Adrenal gland (tissue), 19 donors: ENCODE measurements at places on chromosomes 2 and 18.

DNA sequence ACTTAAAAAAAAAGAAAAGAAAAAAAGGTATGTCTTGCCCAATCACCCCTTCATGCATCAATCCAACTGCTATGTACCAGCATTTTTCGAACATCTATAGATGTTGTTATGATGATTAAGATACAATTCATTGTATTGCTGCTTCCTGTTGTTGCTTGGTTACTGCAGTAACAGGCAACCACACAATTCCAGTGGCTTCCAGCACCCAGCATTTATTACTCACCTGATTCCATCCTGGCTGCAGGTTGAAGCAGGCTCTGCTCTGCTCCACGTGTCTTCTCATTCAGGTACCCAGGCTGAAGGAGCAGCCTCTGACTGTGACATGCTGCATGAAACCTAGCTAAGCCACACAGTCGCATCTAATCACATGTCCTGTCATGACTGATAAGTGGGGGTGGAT is 196.9 kb downstream of the INO80D start:
- DNase-seq: no peak
- no peaks in the 10 kb centered on the region for H3K36me3 ChIP-seq
- H3K27me3 ChIP-seq: no peaks in the 10 kb centered on the region
- H3K4me1 ChIP-seq: no peaks in the 10 kb centered on the region

- no peaks in the 10 kb centered on the region for H3K4me1 ChIP-seq
- H3K36me3 ChIP-seq: no peaks in the 10 kb centered on the region
- H3K27me3 ChIP-seq: no peaks in the 10 kb centered on the region
- no peak overlapping the region for H3K27ac ChIP-seq
- H3K4me3 ChIP-seq: no peak overlapping the region
- no peak for DNase-seq
Measured at GRCh38 chr2:132923787-132924186, 253.8 kb upstream of the LYPD1 start.

DNA sequence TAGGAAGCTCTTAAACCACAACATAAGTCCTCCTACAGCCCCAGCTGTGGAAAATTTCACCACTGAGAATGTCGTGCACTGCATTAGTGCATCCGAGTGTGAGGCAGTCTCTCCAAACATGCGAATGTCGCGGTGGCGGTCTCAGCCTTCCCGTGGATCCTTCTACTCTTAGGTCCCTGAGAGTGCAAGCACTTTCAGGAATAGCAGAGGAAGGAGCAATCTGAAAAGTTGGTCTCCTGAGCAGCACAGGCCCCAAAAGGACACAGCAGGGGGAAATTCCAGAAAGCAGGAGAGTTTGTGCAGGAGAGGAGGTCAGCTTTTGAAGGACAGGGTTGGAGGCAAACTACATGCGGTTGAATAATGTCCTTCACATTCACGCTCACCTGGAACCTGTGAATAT is 440.5 kb upstream of the SMIM21 start:
- H3K4me3 ChIP-seq: no peak overlapping the region
- no peaks in the 10 kb centered on the region for H3K36me3 ChIP-seq
- no peaks in the 10 kb centered on the region for H3K27me3 ChIP-seq
- H3K4me1 ChIP-seq: no peaks in the 10 kb centered on the region

DNA sequence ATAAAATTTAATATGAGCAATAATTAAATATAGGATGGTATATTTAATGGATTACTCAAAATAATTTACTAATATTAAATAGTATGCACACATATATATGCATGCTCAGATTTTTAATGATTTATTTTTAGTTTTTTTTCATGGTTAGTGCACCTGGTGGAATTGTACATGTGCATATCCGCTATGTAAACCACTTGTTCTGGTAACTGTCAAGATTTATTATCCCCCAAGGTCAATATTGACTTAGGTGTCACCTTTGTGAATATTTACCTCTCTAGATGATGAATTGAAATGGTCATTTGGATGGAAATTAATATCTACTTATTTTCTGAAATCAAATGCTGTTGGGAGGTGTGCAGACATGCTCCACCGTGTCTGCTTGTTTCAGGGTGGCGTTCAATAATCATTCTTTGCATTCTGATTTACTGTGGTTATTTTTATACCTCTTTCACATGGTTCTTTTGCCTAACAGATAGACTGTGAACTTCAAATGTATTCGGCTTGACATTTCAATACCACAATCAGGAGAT is 14.7 kb downstream of the CNTNAP5 start:
- H3K27ac ChIP-seq: no peak overlapping the region
- H3K4me1 ChIP-seq: no peaks in the 10 kb centered on the region
- DNase-seq: no peak
- H3K4me3 ChIP-seq: no peak overlapping the region
- no peaks in the 10 kb centered on the region for H3K27me3 ChIP-seq

DNA sequence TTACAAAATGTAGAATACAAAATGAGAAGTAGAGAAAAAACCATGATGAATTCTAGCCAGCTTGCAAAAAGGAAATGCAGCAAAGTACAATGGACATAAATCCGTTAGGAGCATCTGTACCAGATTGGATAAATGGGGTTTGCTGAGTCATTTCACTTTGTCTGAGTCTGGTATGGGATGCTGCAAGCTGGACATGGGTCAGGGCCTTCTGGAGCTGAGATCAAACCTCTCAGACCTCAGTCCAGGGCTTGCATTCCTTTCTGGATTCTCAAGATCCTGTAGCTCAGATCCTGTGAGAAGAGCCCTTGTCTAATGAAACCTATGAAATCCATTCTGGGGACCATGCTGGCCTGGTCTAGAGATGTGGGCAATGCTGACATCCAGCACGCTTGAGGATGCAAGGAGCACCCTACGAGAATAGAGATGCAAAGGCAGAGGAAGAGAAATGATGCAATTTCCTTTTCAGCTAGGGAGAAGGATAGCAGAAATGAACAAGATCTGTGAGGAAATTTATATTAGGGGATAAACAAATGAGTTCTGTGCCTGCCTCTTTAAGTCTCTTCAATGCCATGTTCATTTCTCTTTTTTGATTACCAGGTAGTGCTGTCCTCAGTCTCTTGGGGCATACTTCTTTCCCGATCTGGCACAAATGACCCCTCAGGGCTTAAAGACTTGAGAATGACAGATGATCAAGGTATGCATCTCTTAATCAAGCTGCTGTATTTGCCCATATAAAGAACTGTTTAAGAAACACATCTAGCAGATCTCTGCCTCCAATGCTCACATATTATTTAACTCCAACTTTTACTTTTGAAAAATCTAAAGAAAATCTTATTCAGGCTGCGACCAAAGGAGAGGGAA is 230.4 kb downstream of the MEIS1 start:
- H3K4me3 ChIP-seq: no peak overlapping the region
- H3K36me3 ChIP-seq: no peaks in the 10 kb centered on the region
- no peaks in the 10 kb centered on the region for H3K4me1 ChIP-seq
- no peaks in the 10 kb centered on the region for H3K27me3 ChIP-seq

- H3K4me3 ChIP-seq: no peak overlapping the region
- H3K27ac ChIP-seq: no peak overlapping the region
- H3K36me3 ChIP-seq: no peaks in the 10 kb centered on the region
- H3K4me1 ChIP-seq: no peaks in the 10 kb centered on the region
Measured at GRCh38 chr18:14098428-14098827, 33.8 kb downstream of the ZNF519 start.

DNA sequence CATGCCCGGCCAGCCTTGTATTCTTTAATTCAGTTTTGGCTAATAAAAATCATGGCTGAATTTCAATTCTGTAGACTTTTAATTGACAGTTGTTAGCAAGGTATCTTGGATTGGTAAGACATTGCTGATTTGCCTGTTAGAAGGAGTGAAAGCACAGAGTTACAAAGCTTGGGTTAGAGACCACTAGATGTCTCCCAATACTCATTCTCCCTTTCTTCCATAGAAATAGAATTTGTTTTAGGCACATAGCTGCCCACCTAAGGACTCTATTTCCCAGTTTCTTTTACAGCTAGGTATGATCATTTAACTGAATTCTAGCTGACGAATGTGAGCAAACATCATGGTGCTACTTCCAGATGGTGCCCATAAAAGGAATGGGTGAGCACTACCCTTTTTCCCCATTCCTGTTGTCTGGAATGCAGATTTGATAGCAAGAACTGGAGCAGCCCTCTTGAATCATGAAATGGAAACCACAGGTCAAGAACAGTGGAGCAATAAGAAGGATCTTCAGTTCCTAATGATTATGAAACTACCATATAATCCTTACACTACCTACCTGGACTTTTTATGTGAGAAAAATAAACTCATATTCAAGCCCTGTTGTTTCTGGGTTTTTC is 17.5 kb downstream of the PECR start:
- no peak overlapping the region for H3K4me3 ChIP-seq
- no peaks in the 10 kb centered on the region for H3K27me3 ChIP-seq
- H3K36me3 ChIP-seq: peaks cover 7% of the 10 kb centered on the region
- H3K4me1 ChIP-seq: peaks cover 4% of the 10 kb centered on the region
- H3K27ac ChIP-seq: no peak overlapping the region
- no peak for DNase-seq

DNA sequence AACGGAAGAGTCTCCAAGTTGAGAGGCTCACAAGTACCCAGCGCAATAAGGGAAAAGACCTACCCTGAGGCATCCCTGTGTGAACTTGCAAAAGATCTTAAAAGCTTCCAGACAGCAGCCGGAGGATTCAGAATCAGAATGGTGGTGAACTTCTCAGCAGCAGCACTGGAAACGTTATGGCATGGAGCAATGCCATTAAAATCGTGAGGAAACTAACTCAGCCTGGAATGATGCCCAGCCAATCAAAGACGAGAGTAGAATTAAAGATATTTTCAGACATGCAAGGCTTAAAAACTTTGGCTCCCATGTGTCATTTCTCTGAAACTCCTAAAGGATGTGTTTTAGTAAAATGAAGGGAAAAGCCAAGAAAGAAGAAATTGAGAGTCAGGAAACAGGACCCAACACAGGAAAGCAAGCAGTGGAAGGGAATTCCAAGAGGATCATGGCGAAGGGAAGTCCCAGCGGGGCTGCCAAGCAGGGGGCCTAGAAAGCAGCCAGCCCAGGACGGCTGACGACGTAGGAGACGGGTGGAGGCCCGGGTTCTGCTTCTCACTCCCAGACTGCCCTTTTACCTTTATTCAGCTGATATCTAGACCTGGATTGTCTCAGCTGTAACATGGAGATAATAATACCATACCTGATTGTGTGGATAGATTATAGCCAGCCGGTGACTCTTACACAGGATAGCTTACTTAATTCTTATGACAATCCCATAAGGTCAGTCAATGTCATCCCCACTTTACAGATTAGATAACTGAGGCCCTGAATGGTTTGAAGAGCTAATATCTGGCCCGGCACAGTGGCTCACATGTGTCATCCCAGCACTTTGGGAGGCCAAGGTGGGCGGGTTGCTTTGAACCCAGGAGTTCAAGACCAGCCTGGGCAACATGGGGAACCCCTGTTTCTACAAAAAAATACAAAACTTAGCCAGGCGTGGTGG is 92.8 kb downstream of the ASAP2 start:
- H3K36me3 ChIP-seq: peaks cover 5% of the 10 kb centered on the region
- no peak overlapping the region for H3K4me3 ChIP-seq
- no peaks in the 10 kb centered on the region for H3K4me1 ChIP-seq
- DNase-seq: no peak

DNA sequence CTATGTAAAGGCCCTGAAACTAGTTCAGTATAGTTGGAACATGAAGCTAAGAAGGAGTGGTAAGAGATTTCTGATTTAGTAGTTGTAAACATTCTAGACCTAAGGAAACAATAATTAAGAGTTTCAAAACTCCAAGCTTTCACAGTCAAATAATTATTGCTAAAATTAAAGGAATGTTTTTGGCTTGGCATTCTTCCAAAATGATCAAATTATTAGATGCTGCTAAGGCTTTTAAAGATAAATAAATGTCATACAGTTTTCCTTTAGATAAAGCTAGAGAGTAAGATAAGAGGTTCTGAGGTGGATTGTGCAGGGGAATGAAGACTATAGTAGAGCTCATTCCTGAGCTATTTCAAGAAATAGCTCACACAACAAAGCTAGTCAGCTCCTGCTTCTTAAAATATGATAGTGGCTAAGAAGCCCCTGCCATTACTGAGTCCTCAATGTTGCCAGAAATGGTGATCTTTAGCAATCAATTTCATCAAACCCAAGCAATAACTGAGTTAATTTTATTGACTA is 45.3 kb downstream of the ZC3H15 start:
- H3K4me1 ChIP-seq: no peaks in the 10 kb centered on the region
- H3K4me3 ChIP-seq: no peak overlapping the region
- DNase-seq: no peak
- no peak overlapping the region for H3K27ac ChIP-seq

DNA sequence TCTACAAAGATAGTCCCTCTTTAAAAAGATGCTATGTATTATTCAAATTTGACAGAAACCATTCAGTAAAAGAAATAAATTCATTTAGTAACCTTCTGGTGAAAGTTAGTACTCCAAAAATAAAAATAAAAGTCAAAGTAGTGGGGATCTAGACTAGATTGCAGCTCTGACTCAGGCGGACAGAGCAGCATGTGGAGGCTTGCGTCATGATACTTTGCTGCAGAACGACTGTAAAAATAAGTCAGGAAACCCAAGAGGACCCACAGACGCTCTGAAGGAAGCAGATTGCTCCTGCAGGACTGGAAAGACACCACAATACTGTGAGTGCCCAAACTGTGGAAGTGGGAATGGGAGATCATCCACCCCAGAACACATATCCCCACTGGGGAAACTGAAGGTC is 301.9 kb downstream of the RIT2 start:
- no peak overlapping the region for H3K4me3 ChIP-seq
- DNase-seq: no peak
- no peaks in the 10 kb centered on the region for H3K4me1 ChIP-seq
- no peaks in the 10 kb centered on the region for H3K36me3 ChIP-seq

DNA sequence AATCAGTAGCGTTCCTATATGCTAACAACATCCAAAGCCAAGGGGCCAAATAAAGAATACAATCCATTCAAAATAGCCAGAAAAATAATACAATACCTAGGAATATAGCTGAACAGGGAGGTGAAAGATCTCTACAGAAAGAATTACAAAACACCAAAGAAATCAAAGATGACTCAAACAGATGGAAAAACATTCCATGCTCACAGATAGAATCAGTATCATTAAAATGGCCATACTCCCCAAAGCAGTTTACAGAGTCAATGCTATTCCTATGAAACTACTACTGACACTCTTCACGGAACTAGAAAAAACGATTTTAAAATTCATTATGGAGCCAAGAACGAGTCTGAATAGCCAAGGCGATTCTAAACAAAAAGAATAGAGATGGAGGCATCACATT is 57.4 kb downstream of the CCBE1 start:
- H3K4me3 ChIP-seq: no peak overlapping the region
- no peak overlapping the region for H3K27ac ChIP-seq
- no peak for DNase-seq
- no peaks in the 10 kb centered on the region for H3K4me1 ChIP-seq

- H3K4me3 ChIP-seq: no peak overlapping the region
- no peaks in the 10 kb centered on the region for H3K4me1 ChIP-seq
- no peaks in the 10 kb centered on the region for H3K36me3 ChIP-seq
- H3K27me3 ChIP-seq: no peaks in the 10 kb centered on the region
- DNase-seq: no peak
- H3K27ac ChIP-seq: no peak overlapping the region
Measured at GRCh38 chr18:72652990-72653593, 109.0 kb upstream of the CBLN2 start.

- H3K27ac ChIP-seq: no peak overlapping the region
- no peak for DNase-seq
- no peaks in the 10 kb centered on the region for H3K27me3 ChIP-seq
Measured at GRCh38 chr2:170152421-170152820, 25.5 kb upstream of the MYO3B start.

GRCh38 chr2:225006730-225007129 is 35.5 kb downstream of the DOCK10 start:
- no peaks in the 10 kb centered on the region for H3K36me3 ChIP-seq
- no peak overlapping the region for H3K4me3 ChIP-seq
- DNase-seq: no peak
- no peak overlapping the region for H3K27ac ChIP-seq
- no peaks in the 10 kb centered on the region for H3K27me3 ChIP-seq

GRCh38 chr2:172817411-172817810 is 81.8 kb downstream of the RAPGEF4 start:
- H3K36me3 ChIP-seq: no peaks in the 10 kb centered on the region
- no peaks in the 10 kb centered on the region for H3K27me3 ChIP-seq
- no peaks in the 10 kb centered on the region for H3K4me1 ChIP-seq
- H3K27ac ChIP-seq: no peak overlapping the region
